ENCODE measurements at places on chromosomes 2 and 18. TPM values are rescaled to one million over a fixed set of nuclear protein-coding genes. Genes with fewer than 3 reads are reported as not detected.

GRCh38 chr2:79796641-79797040, 283.8 kb downstream of the CTNNA2 start:
- DNase-seq = no peak

DNA sequence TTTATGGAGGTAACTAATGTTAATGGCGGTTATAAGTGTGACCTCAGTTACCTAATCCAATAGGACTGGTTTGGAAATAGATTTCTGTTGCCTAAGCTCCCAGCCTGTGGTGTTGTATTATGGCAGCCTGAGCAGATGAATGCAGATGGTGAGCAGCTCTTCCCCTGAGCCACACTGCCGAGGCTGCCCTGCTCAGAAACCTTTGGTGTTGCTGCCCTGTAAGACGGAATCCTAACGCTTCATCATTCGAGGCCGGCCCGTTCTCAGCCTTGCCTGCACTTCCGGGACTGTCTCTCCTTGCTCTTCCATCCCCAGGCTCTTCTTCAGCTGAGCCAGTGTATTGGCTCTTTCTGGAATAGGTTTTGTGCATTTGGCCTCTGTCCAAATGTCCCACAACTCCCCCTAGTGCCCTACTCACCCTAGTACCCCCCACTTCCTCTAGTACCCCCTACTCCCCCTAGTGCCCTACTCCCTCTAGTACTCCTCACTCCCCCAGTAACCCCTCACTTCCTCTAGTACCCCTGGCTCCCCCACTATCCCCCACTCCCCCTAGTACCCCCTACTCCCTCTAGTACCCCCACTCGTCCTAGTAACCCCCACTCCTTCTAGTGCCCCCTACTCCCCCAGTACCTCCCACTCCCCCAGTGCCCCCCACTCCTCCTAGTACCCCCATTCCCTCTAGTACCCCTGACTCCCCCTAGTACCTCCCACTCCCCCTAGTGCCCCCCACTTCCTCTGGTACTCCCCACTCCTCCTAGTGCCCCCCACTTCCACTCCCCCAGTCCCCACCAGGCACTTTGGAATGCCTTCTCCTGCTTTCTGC, 106.0 kb upstream of the TAF1B start:
- DNase-seq = no peak

- no peak for DNase-seq
Measured at GRCh38 chr2:19195661-19196060, 162.8 kb downstream of the OSR1 start.

GRCh38 chr2:235860871-235861270, 307.3 kb downstream of the GBX2 start:
- DNase-seq = no peak

- no peak for DNase-seq
Measured at GRCh38 chr18:7021994-7022840, 95.4 kb downstream of the LAMA1 start.

DNA sequence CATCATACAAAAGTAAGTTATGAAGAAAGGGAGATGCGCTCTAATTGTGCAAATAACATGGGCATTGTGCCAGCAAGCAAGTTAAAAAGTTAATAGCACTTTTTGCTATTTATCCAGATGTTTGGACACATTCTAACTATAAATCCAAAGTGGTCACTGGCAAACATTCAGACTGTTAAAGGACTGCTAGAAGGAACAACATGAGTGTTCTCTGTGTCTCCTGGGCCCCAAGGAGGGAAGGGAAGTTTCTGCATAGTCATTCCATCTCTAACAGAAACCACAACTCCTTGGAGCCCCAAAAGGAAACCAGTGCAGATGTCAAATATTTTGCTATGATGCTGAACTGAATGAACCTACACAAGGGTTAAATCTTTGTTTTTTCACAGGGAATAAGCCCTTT, 213.3 kb upstream of the HNRNPA3 start:
- DNase-seq = no peak

- no peak for DNase-seq
Measured at GRCh38 chr18:22286585-22286984, 117.2 kb downstream of the GATA6 start.

DNA sequence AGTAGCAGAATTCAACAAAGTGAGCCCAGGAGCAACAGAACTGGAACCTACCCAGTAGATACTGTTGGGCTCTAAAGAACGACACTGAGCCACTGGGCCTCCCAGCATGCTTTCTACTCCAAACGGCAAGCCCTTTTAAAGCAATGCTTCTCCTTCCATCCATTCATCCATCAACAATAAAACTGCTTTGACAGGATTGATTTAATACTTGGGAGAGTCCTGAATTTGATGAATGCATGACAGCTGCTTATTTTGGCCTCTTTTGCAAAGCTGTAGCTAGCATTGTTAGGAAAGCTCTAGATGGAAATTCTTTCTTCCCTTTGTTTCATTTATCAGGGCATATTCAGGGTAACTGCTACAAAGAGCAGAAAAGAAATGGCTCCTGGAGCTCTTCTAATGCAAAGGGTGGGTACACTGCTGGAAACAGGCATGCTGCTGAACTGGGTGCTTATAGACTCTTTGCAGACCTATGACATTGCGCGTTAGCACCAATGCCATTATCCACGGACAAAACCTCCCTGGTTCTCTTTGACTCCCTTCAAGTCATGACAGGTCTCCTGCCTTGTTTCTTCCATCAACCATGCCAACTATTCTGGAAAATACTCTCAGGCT, 138.4 kb upstream of the HNRNPA3 start:
- no peak for DNase-seq

Gene NEU2
- total RNA-seq = not detected

Gene REG3A
- not detected for total RNA-seq

Gene MAPK4
- total RNA-seq = not detected

Gene LYPD1
- total RNA-seq = not detected

Gene TRABD2A
- 22.2 TPM for total RNA-seq

Gene TUBA3E
- not detected for total RNA-seq
